Activated CD8-positive, alpha-beta T cell treated with anti-CD3 and anti-CD28 coated beads, Interleukin-2, amount 10 ng/mL, durations not matched to agents 7 days and 5 days (primary cell): ENCODE measurements at places on chromosomes 12 and 14.

- DNase-seq: no peak
Observed at GRCh38 chr14:76599559-76600287, 161.5 kb upstream of the VASH1 start.

DNA sequence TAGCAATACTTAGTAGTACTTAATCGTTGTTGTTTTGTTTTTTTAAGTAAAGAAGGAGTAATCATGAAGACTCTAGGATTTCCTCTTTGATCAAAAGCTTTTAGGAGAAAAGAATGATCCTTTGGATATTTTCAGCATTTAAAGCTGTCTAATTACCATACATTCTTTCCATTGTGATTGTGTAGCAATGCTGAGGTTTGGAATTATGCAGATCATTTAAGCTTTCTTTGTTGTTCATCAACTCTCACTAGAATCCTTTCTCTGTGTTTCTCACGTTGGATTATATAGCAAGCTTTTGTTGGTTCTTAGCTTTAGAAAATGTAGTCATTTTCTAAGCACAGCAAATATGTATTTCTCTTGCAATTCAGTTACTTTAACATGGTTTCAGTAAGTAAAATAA lies 25.8 kb downstream of the CCDC91 start:
- DNase-seq: no peak

DNA sequence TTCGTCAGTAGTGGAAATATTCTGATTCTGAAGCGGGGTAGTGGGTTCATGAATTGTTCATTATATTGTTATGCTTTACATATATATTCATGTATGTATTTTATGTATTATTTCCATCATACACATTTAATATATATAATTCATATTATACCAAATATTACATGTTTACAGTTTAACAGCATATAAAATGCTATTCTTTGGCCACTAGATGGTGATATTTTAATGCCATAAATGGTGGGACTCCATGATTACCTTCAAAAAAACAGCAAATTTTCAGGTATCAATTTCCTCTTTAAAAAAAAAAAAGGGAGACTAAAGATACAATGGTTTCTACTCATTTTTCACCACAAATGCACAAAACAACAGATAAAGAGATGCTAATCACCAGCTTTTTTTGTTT lies 41.0 kb downstream of the BDKRB1 start:
- no peak for DNase-seq

- no peak for DNase-seq
Observed at GRCh38 chr12:52579468-52580465, 6.1 kb upstream of the KRT74 start.

GRCh38 chr14:52013984-52014600 lies 24.7 kb downstream of the RTRAF start:
- DNase-seq: no peak

GRCh38 chr14:95300697-95301526 lies 18.8 kb downstream of the CLMN start:
- DNase-seq: no peak

- DNase-seq: no peak
Observed at GRCh38 chr14:100872259-100873095, 31.0 kb downstream of the RTL1 start.

GRCh38 chr14:106875503-106875902 lies 1349.1 kb downstream of the TMEM121 start:
- peak; percentile 62 for DNase-seq

DNA sequence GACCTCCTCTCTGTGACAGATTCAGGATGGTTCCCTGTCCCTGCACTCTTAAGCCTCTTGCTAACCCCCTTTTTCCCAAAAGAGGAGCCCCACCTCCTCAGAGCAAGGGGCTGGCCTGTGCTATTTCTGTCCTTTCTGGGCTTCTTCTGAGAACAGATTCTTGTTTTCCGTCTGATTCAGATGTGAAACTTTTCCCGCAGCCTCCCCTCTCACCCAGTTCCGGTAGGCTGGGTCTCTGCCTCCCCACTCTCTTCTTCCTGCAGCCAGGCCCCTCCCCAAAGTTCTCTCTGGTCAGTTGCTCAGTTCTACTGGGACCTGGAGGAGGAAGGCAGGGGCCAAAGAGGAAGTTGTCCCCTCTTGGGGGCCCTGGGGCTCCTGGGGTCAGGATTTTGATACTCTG lies 11.8 kb downstream of the PDE1B start:
- no peak for DNase-seq

DNA sequence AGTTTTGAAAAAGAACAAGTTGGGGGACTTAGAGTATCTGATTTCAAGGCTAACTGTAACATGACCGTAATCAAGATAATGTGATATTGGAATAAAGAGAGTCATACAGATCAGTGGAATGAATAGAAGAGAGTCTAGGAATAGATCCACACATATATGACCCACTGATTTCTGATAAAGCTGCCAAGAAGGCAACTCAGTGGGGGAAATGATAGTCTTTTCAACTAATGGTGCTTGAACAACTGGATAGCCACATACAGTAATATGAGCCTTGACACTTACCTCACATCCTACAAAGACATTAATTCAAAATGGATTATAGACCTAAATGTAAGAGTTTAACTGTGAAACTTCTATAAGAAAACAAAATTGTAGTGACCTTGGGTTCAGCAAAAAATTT lies 3.8 kb downstream of the PRKCH start:
- DNase-seq: no peak

- DNase-seq: no peak
Observed at GRCh38 chr12:64383675-64384074, 6.9 kb downstream of the C12orf56 start.

DNA sequence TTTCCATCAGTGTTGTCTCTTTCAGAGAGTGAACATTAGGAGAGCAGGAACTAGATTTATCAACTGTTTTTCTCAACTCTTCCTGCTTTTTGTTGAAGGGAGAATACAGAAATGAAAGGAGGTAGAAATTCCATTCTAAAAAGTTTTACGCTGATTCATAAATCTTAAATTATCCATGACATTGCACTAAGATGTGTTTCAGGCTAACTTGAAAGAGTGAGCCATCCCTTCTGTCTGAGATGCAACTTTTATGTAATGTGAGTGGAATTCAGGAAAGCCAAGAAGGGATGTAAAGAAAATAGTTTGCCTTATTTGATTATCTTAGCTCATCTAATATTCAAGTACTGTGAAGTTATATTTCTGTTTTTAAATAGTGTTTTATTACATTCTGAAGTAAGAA lies 349.5 kb upstream of the RGS6 start:
- DNase-seq: no peak

- no peak for DNase-seq
Observed at GRCh38 chr12:65756956-65757511, 67.2 kb upstream of the HMGA2 start.

DNA sequence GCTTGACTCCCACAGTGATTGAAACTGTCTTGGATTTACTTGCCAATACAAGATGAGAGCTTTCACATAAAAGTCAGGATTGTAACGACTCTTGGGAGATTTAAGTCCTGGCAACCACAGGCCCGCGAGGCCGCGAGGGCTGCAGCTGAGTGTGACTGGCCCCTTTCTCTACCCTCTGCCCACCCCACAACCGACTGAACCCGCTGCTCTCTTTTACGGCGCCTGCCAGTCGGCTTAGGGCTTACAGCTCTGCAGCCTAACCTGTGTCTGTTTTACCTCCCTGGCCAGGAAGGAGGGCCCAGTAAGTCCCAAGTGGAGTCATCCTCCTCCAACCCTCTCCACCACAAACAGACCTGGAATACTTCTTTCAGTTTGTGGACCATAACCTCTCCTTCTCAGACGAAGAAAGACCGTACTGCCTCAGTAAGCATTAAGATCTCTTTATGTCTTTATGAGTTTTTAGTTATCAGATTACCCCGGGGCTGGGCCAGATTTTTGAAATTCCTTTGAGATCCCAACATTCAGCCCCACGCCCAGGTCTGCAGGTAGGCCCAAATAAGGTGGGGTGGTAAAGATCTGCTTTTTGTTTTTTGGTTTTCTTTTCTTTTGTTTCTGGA lies 12.6 kb upstream of the TIGAR start:
- no peak for DNase-seq

DNA sequence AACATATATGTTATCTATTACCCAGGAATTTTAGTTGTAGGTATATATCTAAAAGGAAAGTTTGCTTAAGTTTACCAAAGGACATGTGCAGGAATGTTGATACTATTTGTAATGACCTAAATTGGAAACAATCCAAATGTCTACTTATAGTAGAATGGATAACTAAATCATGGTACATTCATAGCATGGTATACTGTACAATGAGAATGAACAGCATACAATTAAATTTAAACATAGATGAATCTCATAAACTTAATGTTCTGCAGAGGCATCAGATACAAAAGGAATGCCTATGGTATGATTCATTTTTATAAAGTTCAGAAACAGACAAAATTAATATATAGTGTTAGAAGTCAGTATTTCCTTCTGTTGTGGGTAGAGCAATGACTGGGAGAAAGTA lies 135.4 kb downstream of the GPHN start:
- DNase-seq: no peak

GRCh38 chr14:63486738-63487137 lies 56.4 kb downstream of the PPP2R5E start:
- no peak for DNase-seq

DNA sequence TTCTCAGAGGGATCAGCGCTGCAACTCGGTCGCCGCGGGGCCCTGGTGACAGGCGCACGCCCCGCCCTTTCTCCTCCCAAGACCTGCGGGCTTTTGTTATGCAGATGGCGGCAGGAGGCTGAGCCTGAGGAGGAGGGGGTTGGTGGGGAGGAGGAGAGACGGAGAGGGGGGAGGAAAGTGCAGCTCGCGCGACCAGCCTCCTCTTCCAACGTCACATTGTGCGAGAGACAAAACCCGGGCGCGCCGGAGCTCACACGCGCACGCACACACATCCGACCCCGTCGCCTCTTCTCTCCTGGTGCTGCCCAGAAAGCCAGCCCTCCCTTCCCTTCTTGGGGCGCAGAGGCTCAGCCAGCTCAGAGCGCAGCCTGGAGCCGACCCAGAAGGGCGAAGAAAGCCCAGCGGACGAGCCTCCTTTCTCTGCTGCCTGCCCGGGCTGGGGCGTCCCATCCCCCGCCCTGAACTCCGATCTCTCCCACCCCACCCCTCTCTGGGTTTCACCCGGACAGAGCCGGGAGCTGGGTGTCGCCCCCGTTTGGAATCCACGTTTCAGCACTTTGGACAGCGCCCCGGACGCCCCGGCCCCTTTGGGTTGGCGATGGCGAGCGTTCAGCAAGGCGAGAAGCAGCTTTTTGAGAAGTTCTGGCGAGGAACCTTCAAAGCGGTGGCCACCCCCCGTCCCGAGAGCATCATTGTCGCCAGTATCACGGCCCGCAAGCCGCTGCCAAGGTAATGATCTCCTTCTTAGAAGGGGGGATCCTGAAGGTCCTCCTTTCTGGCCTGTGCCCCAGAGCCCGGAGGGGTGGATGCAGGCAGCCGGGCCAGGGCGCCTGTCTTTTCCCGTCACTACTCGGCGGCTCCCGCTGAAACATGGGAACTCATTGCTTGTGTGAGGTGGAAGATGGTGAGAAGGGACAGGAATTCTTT lies at the start of gene SRRM4:
TSS of gene SRRM4 (plus strand) at position 257 of the 927 bp plus-strand sequence. CDS start at position 599, 342 bp downstream.
- no peak for DNase-seq

- no peak for DNase-seq
Observed at GRCh38 chr14:60656686-60657455, 7.6 kb upstream of the SIX1 start.

DNA sequence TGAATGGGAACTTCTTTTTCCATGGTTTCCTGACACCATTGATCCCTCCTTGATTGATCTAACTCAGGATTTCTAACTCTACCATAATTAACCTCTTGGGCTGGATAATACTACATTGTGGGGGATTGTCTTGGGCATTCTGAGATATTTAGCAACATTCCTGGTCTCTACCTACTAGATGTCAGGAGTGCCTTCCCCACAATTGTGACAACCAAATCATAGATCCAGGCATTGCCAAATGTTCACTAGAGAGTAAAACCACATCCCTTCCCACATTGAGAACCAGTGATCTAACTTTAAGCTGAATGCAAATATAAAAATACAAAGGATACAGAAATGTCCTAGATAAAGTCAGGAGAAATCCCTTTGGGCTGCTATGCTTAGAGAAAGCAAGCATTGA lies 36.9 kb upstream of the CCDC198 start:
- DNase-seq: no peak

DNA sequence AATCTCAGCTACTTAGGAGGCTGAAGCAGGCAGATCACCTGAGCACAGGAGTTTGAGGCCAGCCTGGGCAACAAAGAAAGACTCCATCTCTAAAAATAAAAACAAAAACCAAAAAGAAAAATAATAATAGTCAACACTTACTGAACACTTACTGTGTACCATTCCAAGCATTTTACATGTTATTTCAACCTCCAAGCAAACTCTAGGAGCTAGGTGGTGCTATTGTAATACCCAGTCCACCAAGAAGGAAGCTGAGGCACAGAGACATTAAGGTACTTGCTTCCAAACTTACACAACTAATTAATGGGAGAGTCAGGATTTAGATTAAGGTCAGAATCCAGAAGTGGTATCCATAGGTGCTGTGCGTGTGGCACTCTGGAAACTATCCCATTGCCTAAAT lies 13.7 kb upstream of the OR6J1 start:
- DNase-seq: no peak

DNA sequence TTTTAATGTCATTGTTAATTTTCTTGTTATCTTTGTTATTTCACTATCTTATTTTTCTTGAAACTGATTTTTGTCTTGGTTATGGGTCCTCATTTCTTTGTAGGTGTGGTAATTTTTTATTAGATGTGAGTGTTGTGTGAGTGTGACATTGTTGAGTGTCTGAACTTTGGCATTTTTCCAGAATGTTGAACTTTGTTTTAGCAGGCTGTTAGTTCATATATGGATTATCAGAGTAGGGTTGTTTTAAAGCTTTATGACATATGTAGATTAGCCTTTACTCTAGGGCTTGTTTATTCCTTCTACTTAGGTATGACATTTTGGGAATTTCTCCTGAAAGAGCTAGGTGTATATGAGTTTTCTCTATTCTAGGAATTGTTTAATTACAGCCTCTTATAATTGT lies 103.9 kb downstream of the ARID2 start:
- no peak for DNase-seq

GRCh38 chr14:65222440-65222858 lies 120.1 kb upstream of the MAX start:
- DNase-seq: peak; percentile 68

DNA sequence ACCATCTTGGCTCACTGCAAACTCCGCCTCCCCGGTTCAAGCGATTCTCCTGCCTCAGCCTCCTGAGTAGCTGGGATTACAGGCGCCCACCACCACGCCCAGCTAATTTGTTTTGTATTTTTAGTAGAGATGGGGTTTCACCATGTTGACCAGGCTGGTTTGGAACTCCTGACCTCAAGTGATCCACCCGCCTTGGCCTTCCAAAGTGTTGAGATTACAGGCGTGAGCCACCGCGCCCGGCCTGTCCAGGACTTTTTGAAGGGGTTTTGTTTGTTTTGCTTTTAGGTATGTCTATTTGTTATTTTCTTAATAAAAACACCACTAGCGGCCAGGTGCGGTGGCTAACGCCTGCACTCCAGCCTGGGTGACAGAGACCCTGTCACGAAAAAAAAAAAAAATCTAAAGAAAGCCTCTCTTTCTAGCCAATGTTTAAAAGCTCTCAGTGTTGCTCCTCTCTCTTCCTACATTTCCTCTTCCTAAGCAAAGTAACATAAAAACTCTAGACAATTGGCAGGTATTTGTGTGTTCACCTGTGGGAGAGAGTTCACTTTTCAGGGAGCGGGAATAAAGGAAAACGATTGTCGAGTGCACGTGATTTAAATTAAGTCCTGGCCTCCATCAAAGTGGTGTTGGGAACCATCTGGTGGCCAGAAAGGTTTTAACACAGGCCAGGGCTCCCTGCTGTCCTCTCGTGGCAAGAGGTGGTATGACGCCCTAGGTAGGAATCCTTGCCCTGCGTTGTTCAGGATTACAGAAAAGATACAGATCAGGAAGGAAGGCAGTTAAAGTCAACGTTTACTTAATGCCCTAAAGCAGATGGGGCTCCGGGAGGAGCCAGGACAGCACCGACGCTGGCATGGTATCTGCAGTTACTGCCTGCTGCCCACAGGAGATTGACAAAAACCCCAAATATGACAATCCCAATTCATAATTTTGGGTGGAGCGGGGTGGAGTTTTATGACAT lies 36.2 kb upstream of the ATP23 start:
- peak; percentile 88 for DNase-seq
